Osteocyte (in vitro differentiated cells): ENCODE measurements at places on chromosomes 1 and 21.

GRCh38 chr1:201061049-201061448, 37.5 kb upstream of the KIF21B start:
- no peak for DNase-seq

DNA sequence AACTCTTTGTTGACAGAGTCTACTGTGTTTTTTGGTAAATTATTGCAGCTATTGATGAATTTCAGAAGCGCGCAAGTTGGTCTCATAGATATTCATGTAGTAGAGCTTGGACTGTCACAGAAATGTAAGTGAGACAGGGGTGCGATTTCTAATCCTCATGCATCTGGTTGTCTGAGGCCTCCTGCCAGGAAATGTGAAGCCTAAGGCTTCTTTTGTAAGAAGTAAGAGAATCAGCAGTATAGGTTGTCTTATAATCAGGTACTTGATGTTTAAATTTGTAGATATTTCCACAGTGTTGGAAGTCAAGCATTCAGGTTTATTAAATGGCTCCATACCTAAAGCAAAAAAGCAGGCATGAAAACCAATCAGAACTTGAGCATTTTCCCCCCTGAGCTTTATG, 332.9 kb upstream of the FMN2 start:
- no peak for DNase-seq

GRCh38 chr1:26541816-26542711, 12.5 kb downstream of the RPS6KA1 start:
- no peak for DNase-seq

- no peak for DNase-seq
Measured at GRCh38 chr1:84344286-84344685, 42.8 kb downstream of the SAMD13 start.

- DNase-seq, result no peak
Measured at GRCh38 chr1:23215751-23216449, 1.4 kb downstream of the HTR1D start.

- no peak for DNase-seq
Measured at GRCh38 chr1:219121679-219122078, 52.0 kb upstream of the LYPLAL1 start.
